ENCODE measurements at places on chromosomes 5 and 9. TPM values are rescaled to one million over a fixed set of nuclear protein-coding genes. Genes with fewer than 3 reads are reported as not detected.

DNA sequence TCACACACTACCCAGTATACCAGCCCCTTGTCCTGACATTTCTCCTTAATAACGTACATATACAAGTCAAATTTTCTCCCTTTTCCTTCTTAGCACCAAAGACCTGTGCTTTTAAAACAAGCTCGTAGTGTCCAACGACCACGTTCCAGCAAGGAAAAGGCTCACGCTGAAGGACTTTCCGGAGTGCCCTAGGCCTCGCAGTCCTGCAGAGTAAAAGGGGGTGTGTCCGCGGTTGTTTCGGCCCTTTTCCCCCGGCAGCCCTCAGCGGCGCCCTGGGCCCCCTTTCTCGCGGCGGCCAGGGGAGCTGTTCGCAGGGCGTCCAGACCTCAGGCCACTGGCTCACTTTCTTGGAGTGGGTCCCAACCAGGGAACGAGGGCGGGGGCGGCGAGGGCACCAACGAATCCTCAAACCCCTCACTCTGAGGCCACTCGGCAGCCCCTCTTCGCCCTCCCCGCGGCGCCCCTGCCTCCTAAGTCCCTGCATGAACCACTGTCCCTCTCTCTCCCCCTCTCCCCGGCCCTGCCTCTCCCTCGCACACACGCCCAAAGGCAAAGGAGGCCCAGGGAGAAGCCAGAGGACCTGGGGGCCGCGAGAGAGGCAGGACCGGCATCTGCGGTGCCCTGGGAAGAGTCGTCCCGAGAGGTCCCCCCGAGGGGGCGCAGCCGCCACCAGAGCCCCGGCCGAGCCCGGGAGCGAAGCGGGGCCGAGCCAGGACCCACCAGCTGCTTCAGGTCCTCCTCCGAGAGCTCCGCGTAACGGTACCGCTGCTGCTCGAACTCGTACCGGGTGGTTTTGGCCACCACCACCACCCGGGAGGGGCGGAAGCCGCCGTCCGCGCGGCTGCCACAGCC is 720 bp downstream of the NADK2 start:
- DNase-seq, result peak; percentile 55

TMC1 gene
- total RNA-seq, result 0.33 TPM

GRCh38 chr5:91170266-91170665 is 212.9 kb downstream of the ARRDC3 start:
- no peak for DNase-seq

DNA sequence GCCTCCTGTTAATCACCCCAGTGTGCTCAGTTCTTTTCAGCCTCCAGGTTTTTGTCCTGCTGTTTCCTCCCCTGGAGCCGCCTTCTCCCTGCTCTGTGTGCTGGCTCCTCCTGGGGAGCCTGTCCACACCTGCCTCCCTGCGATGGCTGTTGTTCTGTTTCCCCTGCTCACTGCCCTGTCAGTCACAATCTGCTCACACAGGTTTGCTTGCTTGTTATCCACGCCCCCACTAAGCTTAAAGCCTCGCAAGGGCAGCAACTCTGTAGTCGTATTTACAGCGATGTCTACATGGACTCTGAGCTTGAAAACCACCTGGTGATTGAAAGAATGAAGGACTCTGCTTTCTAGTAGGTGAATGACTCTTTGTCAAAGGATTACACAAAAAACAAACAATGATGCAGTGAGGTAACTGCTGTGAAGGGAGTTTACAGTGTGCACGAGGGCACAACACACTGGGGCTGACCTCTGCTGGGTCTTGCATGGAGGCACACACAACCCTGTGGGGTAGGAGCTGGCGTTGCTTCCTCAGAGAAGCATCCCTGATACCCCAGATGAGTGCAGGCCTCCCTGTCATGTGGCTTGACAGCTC is 39.6 kb upstream of the TEX48 start:
- no peak for DNase-seq

PCDHA5 gene
- 1.3 TPM for total RNA-seq

GRCh38 chr5:68646144-68646543 is 430.6 kb downstream of the PIK3R1 start:
- no peak for DNase-seq

DNA sequence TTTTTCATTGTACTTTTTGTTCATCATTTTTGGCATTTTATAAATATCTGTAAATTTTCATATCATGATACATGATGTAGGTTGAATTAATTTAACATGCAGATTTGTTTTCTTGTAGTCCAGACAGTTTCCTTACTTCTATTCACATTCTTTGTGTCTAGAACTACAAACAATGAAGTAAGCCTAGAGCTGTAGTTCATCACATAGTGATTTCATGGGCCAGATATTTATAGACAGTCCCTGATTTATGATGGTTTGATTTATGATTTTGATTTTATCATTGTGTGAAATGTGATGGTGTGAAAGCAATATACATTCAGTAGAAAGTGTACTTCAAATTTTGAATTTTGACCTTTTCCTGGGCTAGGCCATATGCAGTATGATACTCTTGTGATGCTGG is 139.0 kb downstream of the ARHGEF28 start:
- DNase-seq, result no peak

PCDHGB4 gene
- total RNA-seq, result 5.3 TPM

DNA sequence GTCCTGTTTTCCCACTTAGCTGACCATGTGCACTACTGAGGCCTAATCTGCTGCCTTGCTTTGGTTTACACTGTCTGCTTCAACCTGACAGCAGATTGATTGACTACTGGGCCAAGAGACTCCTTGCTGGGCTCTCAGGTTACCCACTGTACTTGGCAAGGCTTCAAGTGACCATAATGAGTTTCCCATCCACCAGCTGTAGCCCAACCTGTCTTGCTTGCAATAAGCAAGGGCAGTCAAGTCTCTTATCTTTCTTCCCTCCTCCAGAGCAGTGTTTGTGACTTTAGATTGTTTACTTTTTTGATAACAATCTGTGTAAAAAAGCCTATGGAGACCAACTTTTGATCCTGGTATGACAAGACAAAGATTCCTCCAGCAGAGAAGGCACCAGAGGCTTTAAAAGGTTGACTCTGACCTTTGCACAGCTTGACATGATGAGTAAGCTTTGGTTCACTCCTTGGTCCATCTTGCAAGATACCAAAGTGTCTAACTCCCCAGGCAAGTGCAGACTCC is 912.3 kb upstream of the SEMA6A start:
- DNase-seq, result no peak

GRCh38 chr9:4263591-4263990 is 36.3 kb downstream of the GLIS3 start:
- no peak for DNase-seq

SNCB gene
- total RNA-seq, result 0.96 TPM

TAF1L gene
- not detected for total RNA-seq

GRCh38 chr9:12719431-12719830 is 26.2 kb downstream of the TYRP1 start:
- DNase-seq, result no peak

- DNase-seq, result no peak
Observed at GRCh38 chr5:56763182-56763581, 52.2 kb upstream of the MAP3K1 start.

DNA sequence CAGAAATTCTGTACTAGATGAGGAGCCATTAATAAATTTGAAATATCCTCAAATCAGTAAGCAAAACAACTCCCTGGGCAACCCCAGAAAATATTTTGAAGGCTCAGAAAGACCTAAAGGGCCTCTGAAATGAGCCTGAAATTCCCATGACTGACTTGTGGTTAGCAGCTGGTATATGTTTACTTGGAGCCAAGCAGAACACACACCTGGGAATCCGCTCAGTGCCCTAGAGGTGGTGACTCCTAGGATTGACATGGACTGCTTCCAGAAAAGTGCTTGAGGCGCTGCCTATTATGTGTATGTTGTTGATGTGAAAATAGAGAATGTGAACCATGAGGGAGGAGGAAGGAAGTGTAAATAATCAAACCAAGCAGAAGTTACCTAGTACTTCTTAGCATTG is 14.7 kb downstream of the RFK start:
- no peak for DNase-seq

FCN2 gene
- not detected for total RNA-seq

DNA sequence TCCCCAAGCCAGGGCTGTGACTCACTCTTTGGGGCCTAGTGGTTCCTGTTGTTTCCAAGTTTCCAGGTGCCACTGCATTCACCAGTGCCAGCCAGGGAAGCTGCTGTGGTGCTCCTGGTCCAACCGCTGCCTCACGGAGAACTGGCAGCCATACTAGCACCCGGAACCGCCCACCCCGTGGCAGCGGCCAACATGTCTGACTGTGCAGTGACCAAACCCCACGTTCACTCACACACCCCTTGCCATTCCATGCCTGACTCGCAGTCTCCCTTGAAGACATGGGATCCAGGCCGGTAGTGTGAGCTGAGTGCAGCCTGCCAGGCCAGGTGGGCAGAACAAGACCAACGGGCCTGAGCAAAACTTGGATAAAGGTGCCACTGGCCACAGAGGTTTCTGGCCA is 845.0 kb upstream of the DMAC1 start:
- no peak for DNase-seq

Data from neural crest cell (in vitro differentiated cells).